COR-L47 (cell line): ENCODE measurements at places on chromosomes 4 and X.
A peak's percentile ranks its signal among the peaks of the same experiment; 100 is the strongest.

GRCh38 chrX:131366407-131366806, 77.3 kb upstream of the IGSF1 start:
- no peak for DNase-seq

GRCh38 chr4:4852591-4853362, 6.7 kb upstream of the MSX1 start:
- no peak for DNase-seq

DNA sequence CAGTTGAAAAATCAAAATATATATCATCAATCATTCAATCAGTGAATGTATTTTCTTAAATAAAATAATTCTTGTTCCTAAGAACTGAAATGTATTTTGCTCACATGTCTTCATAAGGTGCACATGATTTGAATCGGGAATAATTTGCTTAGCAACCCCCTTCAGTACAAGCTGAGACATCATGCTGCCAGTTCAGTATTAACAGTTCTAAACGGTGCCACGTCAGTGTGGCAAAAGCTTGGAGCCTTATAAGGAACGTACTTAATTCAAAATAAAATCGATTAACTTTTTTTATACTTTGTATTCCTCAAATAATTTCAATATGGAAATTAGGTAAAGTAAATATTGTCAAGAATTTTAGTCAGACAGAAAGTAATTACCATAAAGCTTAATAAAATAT, 287.9 kb downstream of the CCSER1 start:
- no peak for DNase-seq

DNA sequence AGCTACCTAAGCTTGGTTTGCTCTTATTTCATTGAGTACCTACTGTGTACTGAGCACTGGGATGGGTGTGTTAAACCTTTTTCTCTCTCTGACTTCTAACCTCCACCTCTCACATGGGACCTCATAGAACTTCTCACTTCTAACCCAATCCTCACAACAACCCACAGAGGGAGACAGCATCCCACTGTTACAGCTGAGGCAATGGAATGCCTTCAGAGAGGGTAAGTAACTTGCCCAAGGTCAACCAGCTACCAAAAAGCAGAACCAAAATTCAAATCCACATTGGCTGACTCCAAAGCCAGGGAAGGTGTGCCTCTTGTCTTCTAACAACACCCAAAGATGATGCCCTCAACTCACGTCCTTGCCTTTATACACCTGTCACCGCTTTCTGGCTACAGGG, 5.4 kb downstream of the SEL1L3 start:
- DNase-seq, result no peak

- no peak for DNase-seq
Observed at GRCh38 chr4:151527699-151528098, 118.7 kb downstream of the FHIP1A start.

- no peak for DNase-seq
Observed at GRCh38 chr4:94131212-94131611, 76.5 kb upstream of the SMARCAD1 start.

DNA sequence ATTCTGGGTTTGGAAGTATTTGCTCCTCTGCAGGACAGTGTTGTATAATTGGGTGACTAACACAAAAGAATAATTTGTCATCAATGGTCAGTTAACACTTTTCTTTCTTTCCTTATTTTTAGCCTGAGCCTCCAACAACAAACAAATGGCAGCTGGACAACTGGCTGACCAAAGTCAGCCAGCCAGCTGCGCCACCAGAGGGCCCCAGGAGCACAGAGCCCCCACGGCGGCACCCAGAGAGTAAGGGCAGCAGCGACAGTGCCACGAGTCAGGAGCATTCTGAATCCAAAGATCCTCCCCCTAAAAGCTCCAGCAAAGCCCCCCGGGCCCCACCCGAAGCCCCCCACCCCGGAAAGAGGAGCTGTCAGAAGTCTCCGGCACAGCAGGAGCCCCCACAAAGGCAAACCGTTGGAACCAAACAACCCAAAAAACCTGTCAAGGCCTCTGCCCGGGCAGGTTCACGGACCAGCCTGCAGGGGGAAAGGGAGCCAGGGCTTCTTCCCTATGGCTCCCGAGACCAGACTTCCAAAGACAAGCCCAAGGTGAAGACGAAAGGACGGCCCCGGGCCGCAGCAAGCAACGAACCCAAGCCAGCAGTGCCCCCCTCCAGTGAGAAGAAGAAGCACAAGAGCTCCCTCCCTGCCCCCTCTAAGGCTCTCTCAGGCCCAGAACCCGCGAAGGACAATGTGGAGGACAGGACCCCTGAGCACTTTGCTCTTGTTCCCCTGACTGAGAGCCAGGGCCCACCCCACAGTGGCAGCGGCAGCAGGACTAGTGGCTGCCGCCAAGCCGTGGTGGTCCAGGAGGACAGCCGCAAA, 106.0 kb downstream of the KLHL8 start:
- no peak for DNase-seq

DNA sequence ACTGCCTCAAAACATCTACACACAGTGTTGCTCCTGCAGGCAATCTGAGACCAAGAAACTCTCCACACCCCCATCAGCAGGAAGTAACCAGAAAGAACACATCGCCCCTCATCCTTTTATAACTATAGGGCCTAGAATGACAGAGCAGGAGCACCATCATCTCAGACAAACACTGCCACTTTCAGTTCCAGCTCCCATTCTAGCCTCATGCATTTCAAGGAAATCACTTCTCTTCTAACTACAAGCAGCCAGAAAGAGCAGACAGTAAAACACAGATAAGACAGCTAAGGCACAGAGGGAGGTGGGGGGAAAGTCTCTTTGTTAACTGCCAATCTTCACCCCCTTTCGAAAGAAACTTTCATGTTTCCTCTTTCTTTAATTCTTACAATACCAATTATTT, 102.6 kb upstream of the TENT5D start:
- no peak for DNase-seq

GRCh38 chr4:57089549-57089948, 20.6 kb downstream of the IGFBP7 start:
- no peak for DNase-seq

- no peak for DNase-seq
Observed at GRCh38 chrX:10015355-10015722, 48.2 kb downstream of the CLDN34 start.

GRCh38 chr4:14726441-14726840, 275.8 kb upstream of the CPEB2 start:
- no peak for DNase-seq

DNA sequence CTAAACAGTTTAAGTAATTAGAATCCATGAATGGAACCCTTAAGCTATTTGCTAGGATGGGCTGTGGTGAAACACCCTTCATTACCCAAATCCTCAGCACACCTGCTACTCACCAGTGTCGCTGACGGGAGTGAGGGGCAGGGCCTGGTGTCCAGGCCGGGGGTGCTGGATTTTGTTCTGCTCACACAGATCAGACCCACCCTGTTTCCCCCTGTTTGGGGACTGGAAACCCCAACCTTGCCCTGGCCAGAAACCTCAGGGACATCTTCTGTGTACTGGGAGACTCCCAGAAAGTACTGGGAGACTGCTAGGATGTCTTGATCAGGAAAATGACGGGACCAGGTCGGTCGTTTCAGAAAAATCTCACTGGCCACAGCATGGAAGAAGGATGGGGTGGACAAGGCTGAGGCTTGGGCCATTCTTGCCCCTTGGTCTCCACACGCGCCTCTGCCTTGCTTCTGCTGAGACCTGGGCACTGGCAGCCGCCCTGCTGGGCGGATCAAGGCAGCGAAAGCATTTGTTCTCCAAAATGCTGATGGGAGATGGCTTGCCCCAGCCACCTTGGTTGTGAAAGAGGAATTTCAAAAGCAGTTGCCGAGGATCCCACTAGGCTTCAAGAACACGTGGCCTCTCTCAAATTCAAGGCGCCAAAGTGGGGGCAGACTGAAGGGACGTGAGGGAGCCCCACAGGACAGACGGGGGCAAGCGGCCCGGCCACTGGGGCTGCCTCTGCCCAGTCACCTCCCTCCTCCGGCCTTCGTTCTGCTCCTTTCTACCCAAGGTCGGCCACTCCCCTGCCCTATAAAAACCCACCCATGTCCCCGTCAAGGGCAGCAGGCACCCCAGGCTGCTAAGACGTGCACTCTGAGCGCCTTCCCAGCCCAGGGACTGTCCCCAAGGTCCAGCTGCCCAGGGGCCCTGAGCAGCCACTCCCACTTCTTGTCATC, 23.5 kb upstream of the PDE6B start:
- no peak for DNase-seq

- no peak for DNase-seq
Observed at GRCh38 chrX:24487571-24487970, 22.5 kb downstream of the PDK3 start.

GRCh38 chrX:134542485-134542884, 82.5 kb downstream of the HPRT1 start:
- DNase-seq, result peak; percentile 44

GRCh38 chr4:163495900-163496299, 1.4 kb downstream of the TMA16 start:
- DNase-seq, result no peak

GRCh38 chr4:184514121-184514988, 40.0 kb upstream of the IRF2 start:
- no peak for DNase-seq

DNA sequence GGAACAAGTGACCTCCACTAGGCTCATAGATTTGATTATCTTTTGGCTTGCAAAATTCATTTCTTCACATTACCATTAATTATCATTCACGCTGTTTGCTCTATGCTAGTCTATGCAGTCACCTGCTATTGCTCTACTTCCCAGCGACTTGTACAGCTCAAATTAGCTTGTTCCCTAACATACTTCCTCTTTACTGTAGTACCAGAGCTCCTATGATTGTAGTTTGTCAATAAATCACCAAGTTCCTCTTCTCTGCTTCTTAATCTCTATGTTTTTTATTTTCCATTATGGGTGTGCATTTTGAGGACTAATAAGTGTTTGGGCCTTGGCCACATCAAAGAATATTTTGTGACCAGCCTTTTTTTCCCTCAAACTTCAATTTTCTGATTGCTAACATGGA, 6.2 kb upstream of the GSPT2 start:
- no peak for DNase-seq

DNA sequence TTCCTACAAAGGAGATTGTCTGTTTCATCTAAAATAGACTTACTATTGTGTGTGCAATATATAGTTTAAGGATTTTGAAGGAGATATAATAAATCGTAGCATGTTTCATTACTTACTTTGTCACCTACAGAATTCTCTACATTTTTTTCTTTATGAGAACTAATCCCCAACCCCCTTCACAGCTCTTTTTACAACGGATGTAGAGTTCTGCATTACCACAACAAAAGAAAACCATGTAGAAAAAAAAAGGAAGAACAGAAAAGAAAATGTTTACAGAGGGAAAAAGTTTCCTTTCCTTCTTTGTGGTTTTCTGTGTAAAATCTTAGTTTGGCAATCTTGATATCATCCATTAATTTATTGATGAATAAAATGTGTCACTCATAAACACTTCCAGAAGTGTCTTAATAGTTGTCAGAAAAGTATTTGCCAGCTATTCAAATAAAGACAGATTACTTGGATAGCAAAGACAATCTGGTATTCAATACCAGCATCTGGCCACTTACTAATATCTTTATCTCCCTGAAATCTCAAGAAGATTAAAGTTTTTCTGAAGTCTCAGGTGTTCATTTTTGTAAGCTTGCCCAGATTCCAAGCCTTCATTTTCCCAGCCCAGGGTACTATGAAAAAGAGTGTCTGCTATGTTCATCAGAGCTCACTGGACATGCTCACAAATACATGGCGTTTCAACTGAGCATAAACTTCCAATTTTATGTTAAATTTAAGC, 806.8 kb downstream of the PCDH19 start:
- no peak for DNase-seq

DNA sequence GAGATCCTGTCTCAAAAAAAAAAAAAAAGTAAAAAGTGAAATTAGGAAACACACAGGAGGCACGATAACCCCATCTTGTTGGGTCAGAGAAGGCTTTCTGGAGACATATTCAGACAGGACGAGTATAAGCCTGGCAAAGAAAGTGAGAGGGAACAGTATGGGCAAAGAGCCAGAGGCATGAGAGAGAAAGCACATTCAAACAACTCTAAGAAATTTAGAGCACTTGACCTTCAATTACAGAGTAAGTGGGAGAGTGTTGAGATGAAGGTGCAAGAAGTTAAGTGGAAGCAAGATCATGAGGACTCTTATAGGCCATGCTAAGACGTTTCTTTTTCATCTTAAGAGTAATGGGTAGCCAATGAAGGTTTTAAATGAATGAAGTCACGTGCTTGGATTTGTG, 70.4 kb downstream of the ELOVL6 start:
- DNase-seq, result no peak

DNA sequence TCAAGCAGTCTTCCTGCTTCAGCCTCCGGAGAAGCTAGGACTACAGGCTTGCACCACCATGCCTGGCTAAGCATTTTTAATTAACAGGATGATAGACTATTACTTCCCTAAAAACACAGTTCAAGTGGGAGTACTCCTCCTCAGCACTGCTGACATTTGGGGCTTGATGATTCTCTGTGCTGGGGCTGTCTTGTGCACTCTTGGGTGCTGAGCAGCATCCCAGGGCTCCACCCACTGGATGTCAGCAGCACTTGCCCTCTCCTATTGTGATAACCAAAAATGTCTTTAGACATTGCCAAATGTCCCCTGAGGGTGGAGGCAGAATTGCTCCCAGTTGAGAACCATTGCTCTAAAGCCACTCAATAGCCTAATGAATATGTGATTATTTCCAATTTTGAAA, 60.4 kb downstream of the CLCN4 start:
- no peak for DNase-seq

GRCh38 chrX:109940411-109940810, 62.5 kb upstream of the TMEM164 start:
- DNase-seq, result no peak

DNA sequence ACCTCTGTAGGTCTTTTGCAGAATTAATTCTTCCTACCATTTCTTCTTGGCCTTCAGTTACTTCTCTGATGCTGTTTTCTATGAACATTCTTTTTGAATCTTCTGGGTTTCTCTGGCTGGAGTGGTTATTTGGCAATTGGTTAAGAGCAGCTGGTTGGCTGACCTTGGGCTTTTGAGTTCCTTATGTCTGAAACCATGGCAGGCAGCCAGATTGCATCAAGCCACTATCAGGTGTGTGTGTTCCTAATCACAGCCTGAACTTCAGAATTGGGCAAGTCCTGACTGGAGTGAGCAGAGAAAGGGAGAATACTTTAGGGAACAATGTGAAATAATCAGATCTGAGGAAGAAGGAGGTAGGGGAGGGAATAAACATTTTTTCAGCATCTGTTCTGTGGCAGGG, 90.2 kb downstream of the ARHGAP10 start:
- peak; percentile 19 for DNase-seq

DNA sequence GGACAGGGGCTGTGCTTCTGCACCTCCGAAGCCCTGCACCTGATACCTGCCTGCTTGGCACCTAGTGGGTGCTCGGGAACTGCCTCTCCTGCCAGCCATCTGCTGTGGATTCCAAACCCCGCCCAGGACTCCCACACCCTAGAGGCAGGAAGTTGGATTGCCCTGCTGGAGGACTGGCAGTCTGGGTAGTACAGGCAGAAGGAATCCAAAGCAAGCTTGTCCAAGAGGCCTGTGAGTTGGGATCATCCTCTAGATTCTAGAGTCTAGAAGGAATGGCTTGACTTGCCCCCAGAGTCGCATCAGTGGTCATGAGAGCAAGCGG, 64.6 kb upstream of the MTM1 start:
- DNase-seq, result no peak

GRCh38 chrX:12997906-12998687, 23.2 kb downstream of the TMSB4X start:
- no peak for DNase-seq

GRCh38 chrX:17081968-17082367, 135.5 kb downstream of the REPS2 start:
- no peak for DNase-seq

GRCh38 chrX:37383313-37383712, 34.1 kb downstream of the PRRG1 start:
- no peak for DNase-seq
